Right atrium auricular region (tissue), 2 donors: ENCODE measurements at places on chromosomes 13 and 19.

- H3K36me3 ChIP-seq = no peaks in the 10 kb centered on the region
- H3K27ac ChIP-seq = no peak overlapping the region
- peak overlapping the region; percentile 44 for H3K4me3 ChIP-seq
- H3K27me3 ChIP-seq = peaks cover 6% of the 10 kb centered on the region
These were observed 5.4 kb upstream of the TRIM28 start for GRCh38 chr19:58538257-58539168.

DNA sequence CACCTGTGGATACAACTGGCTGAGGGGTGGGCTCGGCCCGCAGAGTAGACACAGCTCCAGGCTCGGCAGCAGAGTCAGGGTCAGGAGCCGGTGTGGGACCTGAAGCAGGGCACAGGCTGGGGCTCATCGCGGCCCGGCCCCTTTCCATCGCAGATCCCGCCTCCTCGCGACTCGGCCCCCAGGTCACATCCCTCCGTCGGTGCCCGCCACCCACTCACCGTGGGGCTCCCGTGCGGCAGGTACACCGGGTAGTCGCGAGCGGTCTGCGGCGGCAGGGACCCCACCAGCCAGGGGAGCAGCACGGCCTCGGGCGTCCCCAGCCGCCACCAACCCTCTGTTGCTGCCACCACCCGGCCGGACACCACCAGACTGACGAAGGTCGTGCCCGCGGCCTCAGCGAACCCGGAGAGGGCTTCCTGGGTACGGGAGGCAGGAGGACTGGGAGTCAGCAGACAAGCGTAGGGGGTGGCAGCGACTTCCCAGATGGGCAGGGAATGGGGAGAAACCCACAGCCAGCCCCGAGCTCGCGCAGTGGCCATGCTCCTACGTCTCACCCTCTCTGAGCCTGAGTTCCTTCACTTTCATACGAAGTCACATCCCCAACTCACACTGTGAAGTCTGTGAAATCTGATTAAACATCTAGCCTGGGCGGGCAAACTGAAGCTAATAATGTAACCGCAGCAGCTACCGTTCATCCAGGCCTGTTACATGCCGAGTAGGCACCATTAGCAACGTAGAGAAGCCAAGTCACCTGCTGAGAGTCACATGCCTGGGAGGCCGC lies 3.7 kb downstream of the FUZ start:
- peaks cover 25% of the 10 kb centered on the region for H3K36me3 ChIP-seq
- peaks cover 29% of the 10 kb centered on the region for H3K4me1 ChIP-seq
- peak overlapping the region; percentile 93 for H3K27ac ChIP-seq
- peak overlapping the region; percentile 75 for H3K4me3 ChIP-seq
- DNase-seq = peak; percentile 77

DNA sequence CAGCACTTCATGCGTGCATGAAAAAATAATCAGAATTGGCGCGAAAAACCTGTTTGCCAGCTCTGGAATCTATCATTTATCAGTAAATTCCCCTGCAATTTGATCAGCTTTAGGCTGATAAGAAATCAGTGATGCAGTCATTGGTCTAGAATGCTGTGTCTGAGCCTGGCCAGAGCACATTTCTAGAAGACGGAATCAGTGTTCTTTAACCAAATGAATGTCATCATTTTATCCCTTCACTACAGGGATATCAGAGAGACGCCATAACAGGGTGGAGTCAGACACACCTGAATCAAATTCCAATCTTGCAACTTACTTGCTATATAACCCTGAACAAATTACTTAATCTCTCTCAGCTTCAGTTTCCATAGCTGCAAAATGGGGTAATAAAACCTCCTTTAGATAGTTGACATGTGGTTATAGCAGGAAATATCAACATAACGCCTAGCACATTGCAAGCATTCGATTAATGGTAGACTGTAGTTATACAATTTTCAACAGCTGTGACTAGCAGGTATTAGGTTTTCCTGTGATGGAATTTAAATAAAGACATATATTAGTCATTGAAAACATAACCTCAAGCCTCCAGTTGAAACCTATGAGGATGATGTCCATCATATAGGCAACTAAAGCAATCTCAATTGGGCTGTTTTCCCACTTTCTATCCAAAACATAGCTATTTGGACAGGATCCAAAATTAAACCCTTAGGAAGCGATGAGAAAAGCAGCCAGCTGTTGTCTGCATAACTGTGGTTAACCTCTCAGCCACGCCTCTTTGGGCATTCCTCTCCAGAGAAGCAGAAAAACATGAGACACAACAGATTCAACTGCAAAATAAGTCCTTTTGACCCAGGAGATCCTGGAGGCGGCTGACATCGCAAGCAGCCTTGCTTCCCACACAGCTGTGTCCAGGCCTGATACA lies 51.6 kb upstream of the UBL3 start:
- no peak overlapping the region for H3K4me3 ChIP-seq
- H3K4me1 ChIP-seq = peaks cover 7% of the 10 kb centered on the region
- H3K27ac ChIP-seq = no peak overlapping the region
- H3K36me3 ChIP-seq = no peaks in the 10 kb centered on the region

DNA sequence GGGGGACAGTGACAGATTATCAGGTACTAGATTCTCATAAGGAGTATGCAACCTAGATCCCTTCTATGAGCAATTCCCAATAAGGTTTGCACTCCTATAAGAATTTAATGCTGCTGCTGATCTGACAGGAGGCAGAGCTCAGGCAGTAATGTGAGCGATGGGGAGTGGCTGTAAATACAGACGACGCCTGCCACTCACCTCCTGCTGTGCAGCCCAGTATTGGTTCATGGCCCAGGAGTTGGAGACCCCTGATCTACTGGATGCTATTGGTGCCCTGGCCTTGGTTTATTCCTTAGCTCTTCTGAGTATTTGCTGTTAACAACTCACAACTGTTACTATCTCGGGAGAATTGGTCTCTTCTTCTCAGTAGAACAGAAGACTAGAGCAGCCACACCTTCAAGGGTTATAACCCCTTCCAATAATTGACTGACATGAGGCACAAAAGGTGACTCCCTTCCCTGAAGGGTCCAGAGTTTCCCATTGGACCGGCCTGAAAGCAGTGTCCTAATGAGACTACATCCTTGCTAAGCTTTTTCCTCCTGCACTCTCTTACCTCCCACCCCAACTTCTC lies 35.0 kb upstream of the RBM26 start:
- H3K27ac ChIP-seq = no peak overlapping the region
- no peak for DNase-seq
- no peaks in the 10 kb centered on the region for H3K4me1 ChIP-seq
- no peaks in the 10 kb centered on the region for H3K27me3 ChIP-seq

DNA sequence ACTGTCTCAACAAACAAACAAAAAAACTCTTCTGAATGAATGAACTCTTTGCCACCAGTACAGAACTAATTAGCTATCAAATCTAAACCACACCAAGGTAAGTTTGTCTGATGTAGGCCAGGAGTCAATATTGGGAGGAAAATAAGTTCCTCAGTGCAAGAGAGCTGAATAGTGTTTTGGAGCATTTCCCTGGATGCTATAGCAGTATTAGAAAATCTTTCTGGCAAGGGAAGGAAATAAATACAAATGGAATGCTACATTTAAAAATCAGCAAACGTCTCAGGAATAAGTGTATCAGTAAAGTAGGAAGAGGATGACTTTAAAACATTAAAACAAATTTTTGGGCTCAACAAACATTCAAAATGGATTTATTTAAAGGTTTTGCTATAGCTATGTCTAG lies 81.3 kb upstream of the TMTC4 start:
- no peaks in the 10 kb centered on the region for H3K27me3 ChIP-seq

DNA sequence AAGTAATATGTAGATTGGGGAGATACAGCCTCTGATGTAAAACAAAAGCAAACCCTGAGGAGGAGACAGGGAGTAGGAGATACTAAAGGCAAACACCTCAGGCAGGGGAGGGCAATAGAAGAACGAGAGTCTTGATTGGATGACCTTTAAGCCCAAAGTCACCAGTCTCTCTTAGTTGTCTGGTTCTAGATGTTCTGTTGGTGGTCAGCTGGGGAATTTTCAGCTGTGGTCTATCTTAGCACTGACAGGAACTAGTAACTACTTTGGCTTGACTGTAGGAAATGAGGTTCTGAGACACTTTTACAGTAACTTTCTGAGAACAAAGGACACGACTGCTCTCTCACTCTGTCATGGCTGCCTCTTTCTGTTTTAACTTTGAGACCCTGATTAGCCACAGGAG lies 290.7 kb upstream of the MIR17HG start:
- H3K27me3 ChIP-seq = no peaks in the 10 kb centered on the region
- no peaks in the 10 kb centered on the region for H3K4me1 ChIP-seq
- DNase-seq = no peak
- H3K4me3 ChIP-seq = no peak overlapping the region
- no peaks in the 10 kb centered on the region for H3K36me3 ChIP-seq

GRCh38 chr13:58907347-58907746 lies 1256.4 kb downstream of the DIAPH3 start:
- H3K4me1 ChIP-seq = no peaks in the 10 kb centered on the region
- DNase-seq = no peak
- H3K27ac ChIP-seq = no peak overlapping the region
- H3K36me3 ChIP-seq = no peaks in the 10 kb centered on the region

DNA sequence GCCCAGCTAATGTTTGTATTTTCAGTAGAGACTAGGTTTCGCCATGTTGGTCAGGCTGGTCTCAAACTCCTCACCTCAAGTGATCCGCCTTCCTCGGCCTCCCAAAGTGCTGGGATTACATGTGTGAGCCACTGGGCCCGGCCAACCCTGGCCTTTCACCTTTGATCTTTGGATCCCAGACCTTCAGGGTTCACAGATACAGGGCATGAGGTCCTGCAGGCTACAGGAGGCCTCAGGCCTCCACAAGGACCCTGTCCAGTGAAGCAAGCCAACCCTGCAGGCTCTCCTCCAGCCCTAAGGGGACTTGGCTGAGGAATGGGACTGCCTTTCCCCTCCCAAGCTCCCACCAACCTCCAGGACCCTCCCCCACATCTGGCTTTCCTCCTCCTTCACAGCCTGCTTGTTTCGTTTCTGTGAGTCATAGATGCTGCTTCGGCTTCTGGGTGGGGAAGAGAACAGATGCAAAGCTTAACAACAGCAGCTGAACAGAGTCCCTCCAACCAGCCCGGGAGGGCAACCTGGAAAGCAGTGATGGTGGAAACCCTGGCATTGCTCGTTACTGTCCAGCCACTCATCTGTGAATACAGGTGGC lies 11.8 kb downstream of the ARHGEF18 start:
- H3K4me1 ChIP-seq = no peaks in the 10 kb centered on the region
- no peaks in the 10 kb centered on the region for H3K36me3 ChIP-seq
- no peak overlapping the region for H3K4me3 ChIP-seq
- DNase-seq = no peak
- no peak overlapping the region for H3K27ac ChIP-seq

GRCh38 chr19:56751078-56751489 lies 79.5 kb upstream of the ZNF835 start:
- H3K4me3 ChIP-seq = no peak overlapping the region
- H3K4me1 ChIP-seq = no peaks in the 10 kb centered on the region
- no peaks in the 10 kb centered on the region for H3K27me3 ChIP-seq
- no peak for DNase-seq

DNA sequence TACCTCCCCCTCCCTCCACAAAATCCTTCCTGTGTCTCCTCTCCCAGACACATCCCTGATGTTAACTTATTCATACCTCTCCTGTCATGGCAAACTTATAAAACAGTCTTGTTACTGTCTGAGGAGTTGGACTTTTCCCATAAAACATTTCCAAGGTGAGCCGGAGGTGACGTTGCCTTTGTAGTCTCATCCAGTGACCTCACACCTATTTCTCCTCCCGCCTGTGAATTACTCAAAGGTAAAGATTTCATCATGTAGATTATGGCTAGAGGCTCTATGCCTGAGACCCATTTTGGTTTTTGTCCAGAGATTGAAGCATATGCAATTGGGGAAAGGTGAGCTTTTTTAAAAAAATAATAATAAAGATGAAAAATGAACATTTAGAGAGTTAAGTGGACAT lies 529.0 kb downstream of the MYO16 start:
- DNase-seq = no peak
- H3K27ac ChIP-seq = no peak overlapping the region
- H3K27me3 ChIP-seq = no peaks in the 10 kb centered on the region
- no peaks in the 10 kb centered on the region for H3K36me3 ChIP-seq
- H3K4me1 ChIP-seq = no peaks in the 10 kb centered on the region

DNA sequence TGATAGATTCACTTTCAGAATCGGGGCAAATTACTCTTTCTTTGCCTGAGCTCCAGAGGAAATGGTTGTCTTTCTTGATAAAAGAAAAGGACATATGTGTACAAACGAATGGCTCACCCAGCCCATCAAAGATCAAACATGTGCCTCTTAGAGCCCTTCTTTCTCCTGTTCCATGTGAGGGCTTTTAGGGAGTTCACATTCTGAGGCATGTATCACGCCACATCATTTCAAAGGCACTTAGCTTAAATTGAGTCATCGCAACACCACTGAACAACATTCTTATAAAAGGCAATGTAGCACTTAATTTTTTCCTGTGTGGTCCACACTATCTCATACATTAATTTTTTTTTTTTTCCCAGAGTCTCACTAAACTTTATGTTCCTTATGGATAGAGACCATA lies 521.0 kb downstream of the SUCLA2 start:
- no peaks in the 10 kb centered on the region for H3K27me3 ChIP-seq
- H3K36me3 ChIP-seq = no peaks in the 10 kb centered on the region
- no peaks in the 10 kb centered on the region for H3K4me1 ChIP-seq
- H3K27ac ChIP-seq = no peak overlapping the region

DNA sequence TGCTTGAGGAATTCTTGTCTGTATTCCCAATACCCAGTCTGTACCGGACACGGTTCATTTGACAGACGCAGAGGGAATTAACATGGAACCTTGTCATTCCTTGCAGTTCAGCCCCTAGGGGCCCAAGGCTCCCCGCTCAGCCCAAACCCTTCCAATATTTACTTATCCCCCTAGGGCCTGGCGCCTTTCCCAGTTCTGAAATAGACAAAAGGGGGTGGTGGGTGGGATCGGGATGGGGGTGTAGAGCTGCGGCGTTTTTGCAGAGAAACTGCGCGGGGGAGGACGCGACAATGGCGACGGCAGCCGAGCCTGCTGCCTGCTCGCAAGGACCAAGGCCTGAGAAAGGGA lies 583 bp downstream of the AKAP8L start:
- peaks cover 19% of the 10 kb centered on the region for H3K36me3 ChIP-seq
- H3K4me3 ChIP-seq = peak overlapping the region; percentile 93
- no peak for DNase-seq
- H3K27me3 ChIP-seq = no peaks in the 10 kb centered on the region

DNA sequence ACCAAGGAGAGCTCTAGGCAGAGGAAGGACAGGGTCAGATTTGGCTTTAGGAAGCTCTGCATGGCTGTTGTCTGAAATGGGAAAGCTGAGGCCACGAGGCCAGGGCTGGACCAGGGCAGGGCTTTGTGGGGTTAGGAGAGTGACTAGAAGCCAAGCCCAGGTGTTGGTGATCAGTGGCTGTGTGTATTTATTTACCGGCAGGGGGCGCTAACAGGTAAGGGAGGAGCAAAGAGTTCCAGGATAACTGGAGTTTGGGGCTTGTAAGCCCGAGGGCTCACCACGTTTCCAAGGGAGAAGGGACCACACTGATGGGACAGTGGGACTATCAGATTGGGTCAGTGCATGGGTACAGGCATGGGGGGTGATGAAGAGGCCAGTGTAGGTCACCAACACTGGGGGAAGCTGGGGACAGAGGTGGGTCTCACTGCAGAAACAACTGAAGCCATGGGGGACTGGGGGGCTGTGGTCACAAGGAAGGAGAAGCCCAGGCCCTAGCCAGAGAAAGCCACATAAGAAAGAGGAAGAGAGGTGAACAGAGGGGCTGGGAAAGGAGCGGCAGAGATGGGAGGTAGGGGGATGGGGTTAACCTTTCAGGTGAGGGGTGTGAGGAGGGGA lies 3.9 kb downstream of the TMEM147 start:
- no peaks in the 10 kb centered on the region for H3K36me3 ChIP-seq
- DNase-seq = no peak
- no peak overlapping the region for H3K27ac ChIP-seq
- peaks cover 21% of the 10 kb centered on the region for H3K4me1 ChIP-seq

GRCh38 chr19:4359627-4360000 lies 16.3 kb downstream of the MPND start:
- no peak overlapping the region for H3K4me3 ChIP-seq
- H3K36me3 ChIP-seq = peaks cover 58% of the 10 kb centered on the region
- no peak for DNase-seq
- no peaks in the 10 kb centered on the region for H3K4me1 ChIP-seq
- no peaks in the 10 kb centered on the region for H3K27me3 ChIP-seq
- no peak overlapping the region for H3K27ac ChIP-seq
